ENCODE measurements at places on chromosomes 11 and 22.

DNA sequence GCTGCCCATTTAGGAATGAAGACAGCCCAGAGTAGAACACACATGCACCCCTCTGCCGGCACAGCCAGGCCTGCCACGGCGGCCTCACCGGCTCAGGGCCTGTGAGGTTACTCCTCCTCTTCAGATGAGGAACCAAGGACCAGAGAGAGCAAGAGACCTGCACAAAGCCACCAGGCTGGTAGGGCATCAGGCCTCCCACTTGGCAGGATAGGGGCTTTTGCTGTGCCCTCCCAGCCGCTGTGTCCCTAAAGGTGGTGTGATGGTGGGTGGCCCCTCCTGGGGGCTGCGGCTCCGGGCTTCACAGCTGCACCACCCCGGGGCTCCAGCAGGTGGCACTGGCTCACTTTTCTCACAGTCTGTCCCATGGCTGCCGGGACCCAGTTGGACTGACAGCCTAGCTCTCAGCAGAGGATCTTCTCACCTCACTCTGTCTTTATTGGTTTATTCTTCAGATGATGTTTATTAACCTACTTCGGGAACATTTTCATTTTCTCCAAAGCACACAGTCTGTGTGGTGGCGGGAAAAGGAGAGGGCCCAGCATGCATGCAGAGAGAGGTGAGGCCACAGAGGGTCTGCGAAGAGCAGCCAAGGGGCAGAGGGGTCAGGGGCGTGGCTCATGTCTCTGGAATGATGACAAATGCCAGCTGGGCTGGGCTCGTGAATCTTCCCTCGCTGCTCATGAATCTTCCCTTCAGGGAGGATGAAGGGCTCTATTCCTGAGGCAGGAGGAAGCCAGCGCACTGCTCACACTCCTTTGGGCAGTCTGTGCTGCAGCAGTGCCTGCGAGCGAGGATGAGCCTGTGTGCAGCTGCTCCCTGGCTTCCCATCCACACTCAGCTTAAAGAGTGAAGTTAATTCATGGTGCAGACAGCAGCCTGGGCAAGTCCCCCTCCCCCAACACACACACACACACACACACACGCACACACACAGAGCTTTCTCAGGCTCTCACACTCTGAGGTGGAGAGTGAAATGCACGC, 101.1 kb upstream of the PITPNB start:
- peak; percentile 71 for DNase-seq

DNA sequence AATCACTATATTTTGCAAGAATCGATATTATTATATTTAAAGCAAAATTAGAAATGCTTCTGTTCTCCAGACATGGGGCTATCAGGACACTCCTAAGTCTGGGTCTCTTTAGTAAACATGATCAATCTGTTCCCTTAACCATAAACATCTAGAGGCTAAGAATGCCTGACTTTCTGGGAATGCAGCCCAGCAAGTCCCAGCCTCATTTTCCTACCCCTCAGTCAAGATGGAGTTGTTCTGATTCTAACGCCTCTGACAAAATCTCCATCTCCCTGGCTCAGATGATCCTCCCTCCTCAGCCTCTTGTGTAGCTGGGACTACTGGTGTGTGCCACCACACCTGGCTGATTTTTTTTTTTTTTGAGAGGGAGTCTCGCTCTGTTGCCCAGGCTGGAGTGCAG, 35.0 kb downstream of the SLCO2B1 start:
- DNase-seq, result no peak

DNA sequence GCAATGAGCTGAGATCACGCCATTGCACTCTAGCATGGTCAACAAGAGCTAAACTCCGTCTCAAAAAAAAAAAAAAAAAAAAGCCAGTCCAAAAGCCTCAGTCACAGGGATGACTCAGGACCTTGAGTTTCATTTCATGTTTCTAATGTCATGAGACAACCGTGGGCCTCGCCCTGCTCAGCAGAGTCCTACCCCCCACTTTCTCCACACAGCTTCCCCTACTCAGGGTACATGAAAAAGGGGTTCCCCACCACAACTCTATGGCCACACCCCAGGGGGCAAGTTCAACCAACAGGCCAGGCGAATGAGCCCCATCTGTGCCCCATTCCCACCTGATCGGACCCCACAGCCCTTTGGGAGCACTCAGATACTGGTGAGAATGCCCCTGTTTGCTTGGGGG, 24.3 kb upstream of the ADA2 start:
- DNase-seq, result peak; percentile 53

DNA sequence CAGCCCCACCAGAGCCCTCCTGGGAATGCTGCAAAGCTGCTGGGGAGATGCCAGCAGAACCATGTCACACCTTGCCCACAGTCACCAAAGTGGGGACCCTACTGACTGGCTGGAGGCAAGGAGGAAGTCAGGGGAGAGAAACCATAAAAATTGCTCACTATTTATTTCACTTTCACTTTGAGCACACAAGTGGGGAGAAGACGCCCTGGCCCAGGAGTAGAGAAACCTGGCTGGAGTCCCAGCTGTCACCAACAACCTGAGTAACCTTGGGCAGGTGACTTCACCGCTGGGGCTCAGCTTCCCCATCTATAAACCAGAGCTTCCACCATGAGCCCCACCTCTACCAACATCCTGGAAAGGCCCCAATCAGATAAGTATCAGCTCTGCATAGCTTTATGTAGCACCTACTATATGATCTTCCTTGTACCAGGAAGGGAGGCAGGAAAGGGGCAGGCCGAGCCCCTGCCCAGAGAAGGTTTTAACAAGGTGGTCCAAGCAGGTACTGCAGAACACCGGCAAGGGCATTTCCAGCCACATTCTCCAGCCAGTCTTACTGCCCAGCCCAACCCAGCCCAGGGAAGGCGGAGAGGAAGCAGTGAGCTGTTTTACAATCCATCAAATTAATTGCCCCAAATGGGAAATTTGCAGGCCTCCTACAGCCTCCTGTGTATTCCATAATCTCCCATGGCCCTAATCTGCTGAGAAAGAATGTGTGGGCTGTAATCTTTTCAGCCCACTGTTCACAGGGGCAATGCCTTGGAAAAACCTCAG, 27.6 kb downstream of the PLEKHA7 start:
- DNase-seq, result peak; percentile 77

- DNase-seq, result peak; percentile 10
Measured at GRCh38 chr22:49084206-49084605, 743.5 kb downstream of the BRD1 start.

DNA sequence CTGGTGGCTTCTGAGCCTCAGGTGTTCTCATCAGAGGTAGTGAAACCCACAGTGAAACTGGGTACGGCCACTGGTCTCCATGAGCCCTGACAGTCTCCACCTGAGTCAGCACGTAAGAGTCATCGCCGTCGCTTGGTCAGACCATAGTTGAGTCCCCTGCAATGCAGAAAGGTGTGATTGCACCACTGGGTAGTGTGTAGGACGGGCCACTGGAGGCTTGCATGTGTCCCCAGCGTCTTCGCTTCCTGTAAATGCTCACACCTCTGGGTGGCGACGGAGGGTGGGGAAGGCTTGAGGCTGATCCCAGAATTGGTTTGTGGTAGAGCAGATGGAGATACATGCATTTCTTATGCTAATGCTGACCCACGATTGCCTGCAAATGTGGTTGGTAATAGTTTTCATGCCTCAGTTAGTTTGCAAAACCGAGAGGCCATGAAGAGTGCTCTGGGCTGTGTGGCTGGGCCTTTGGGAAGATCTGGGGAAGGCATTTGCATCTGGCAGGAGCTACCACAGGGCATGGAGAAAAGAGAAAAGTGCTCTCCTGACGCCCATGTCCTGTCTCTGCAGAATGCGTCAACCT, 26.5 kb downstream of the CTTN start:
- DNase-seq, result no peak

DNA sequence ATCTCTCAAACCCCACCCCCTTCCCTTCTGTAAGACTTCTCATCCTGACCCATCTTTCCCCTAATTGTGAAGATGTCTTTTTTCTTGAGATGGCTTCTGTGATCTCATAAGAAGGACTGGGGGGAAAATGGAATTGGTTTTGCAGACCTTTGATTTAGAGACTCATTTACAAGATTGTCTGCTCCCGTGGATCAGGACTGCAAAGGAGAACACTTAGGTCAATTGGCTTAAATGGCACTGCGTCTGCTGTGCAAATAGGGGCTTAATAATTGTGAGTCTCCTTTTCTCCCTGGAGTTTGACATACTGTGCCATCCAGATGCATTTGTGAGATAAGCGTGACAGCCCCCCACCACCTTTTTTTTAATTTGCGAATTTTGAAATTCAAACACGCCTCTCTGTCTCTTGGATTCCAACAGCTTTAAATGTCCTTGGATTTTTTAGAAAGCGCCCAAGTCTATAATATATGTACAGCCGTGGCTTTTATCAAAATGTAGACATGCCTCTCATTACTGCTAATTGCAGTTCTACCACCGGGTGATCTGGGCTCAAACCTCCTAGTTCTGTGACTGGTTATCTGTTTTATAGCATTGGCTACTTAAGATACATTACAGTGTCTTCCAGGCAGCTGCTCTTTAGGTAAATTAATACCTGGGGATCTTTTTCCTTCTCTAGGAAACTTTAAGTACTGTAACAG, 150.0 kb downstream of the DBX1 start:
- no peak for DNase-seq

- DNase-seq, result no peak
Measured at GRCh38 chr11:27616711-27617110, 83.5 kb downstream of the BDNF start.

DNA sequence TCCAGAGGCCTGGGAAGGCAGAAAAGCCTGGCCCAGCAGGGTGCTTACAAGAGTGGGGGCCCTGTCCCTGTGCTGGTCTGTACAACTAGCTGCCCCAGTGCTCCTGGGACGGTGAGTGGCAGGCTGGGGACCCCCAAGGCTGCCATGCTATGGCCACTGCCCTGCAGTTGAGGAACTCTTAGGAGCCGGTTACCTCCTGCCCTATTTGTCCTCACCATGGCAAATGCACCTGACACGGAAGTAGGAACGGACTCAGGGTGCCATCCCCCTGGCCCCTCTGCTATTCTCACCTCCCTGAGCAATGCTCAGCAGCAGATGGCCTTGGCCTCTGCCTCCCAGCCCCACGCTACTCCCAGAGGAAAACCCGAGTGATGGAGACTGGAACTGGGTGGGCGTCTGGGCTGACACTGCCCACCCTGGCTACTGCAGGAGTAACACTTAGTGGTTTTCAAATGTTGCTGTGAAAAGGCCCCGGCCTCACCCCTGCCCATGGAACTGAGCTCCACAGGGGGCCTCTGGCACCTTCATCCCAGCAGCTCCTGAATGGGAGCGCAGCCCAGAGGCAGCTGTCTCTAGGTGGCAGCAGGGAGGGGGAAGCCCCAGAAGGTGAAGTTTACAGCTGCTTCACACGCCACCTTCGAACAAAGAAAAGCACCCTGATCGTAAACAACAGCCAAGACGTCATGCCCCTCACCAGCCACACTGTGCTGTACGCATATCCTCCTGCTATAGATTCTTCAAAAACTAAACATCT, 105.3 kb downstream of the CTTN start:
- no peak for DNase-seq

GRCh38 chr11:133323354-133323753, 208.9 kb downstream of the OPCML start:
- no peak for DNase-seq

- no peak for DNase-seq
Measured at GRCh38 chr22:49906071-49906798, 12.0 kb downstream of the ALG12 start.

GRCh38 chr11:121435551-121436511, 16.3 kb upstream of the SORL1 start:
- no peak for DNase-seq

- DNase-seq, result no peak
Measured at GRCh38 chr22:42947211-42947990, 67.5 kb downstream of the PACSIN2 start.

DNA sequence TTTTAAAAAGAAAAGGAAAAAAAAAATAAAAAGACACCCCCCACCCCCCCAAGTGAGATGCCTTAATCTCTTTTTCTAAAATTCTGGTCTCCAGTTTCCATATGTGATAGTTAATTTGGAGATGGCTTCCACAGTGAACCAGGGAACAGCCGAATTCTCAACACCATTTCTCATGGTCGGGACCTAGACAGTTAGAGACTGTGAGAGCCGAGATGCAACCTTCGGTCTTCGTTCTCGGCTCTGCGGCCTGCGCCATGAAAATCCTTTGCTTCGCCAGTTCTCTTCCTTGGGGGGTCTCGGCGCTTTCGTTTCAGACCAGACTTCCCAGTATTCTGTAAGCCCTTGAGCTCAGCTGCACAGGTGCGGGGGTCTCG, 723 bp downstream of the CACNG2 start:
- no peak for DNase-seq

DNA sequence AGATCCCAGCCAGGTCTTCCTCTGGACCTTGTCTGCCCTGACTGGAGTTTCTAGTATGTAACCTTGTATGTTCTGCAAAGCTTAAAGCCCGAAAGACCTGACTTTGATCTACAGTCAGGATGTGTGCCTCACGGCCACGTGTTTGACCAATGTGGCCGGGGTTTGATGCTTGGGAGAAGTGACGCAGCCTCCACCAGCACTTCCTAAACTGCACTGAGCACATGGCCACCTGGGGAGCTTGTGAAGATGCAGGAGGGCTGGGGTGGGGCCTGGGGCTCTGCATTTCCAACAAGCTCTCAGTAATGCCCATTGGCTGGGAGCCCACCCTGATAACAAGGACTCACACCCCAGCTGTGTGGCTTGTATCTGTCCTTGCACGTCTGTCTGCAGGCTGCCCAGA, 53.2 kb downstream of the NAT10 start:
- DNase-seq, result peak; percentile 57

- no peak for DNase-seq
Measured at GRCh38 chr22:24310969-24311368, 40.3 kb downstream of the SPECC1L start.

- DNase-seq, result no peak
Measured at GRCh38 chr11:38510041-38510440, 1912.0 kb upstream of the RAG2 start.

DNA sequence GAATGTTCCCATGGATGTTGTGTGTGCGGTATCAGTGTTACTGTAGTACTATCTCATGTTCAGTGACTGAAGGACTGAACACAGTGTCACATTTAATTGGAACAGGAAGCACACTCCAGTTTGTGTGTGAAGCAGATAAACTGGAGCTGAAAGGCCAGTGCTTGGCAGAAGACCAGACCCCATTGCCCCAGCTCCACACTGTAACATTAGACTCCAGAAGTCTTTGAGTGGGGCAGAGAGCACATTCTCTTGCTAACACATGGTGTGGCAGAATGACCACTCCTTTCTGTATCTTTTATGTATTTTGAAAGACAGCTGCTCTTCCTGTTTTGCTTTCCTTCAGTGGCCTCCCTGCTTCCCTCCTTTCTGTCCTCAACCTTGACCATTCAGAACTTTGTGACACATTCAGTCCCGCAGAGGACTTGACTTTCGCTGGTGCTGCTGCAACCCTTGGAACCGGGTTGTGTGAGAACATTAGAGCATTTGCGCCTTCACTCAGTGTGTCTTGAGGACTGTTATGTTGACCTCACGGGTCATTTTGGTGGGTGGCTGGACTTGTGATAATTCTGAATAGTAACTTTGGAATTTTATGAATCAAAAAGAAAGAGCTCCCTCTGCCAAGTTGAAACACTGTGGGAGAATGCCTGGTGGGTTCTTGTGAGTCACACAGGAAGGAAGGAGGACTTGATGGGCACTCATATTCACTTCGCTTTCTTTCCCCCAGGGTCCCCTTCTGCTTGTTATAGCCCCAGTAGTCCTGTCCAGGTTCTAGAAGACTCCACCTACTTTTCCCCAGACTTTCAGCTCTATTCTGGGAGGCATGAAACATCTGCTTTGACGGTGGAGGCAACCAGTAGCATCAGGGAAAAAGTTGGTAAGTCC, 26.4 kb downstream of the AMOTL1 start:
- DNase-seq, result no peak

All from activated CD4-positive, alpha-beta memory T cell treated with anti-CD3 and anti-CD28 coated beads for 36 hours (primary cell).